ENCODE measurements at places on chromosomes 4 and X.
A peak's percentile ranks its signal among the peaks of the same experiment; 100 is the strongest.

DNA sequence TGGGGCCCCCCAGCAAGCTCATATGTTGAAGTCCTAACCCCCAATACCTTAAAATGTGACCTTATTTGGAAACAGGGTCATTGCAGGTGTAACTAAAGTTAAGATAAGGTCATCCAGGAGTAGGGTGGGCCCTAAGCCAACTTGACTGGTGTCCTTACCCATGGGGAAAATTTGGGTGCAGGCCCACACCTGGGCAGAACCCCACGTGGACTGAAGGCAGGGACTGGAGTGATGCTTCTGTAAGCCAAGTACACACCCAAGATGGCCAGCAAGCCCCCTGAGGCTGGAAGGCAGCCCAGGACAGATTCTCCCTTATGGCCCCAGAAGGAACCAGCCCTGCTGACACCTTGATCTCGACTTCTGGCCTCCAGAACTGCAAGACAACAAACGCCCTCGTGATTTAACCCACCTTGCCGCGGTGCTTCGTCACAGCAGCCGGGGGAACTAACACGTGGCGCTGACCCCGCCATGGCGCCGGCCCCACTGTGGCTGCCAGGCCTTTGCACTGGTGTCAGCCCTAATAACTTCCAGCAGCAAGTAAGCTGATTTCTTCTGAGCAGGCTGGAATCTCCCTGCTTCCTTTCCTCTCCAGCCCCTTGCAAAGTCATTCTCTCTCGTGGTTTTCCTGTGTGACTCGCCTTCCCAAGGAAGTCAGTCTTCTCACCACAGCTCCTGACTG, 23.2 kb upstream of the MXD4 start:
- DNase-seq, result peak; percentile 27

DNA sequence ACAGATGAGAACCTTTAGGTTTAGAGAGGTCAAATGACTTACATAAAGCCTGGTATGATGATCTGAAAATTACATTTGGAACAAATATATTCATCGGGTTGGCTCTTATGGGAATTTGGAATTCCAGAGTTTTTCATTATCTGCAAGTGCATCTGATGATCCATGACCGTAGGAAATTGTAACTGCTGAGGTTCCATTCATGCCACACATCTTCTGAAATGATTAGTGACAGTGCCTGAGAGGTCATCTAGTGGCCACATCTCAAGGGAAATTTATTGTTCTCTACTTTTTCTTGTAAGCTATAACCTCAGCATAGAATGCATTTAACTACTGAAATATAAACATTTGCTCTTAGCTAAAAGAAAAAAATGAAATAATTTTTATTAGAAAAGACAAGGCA, 105.8 kb upstream of the NWD2 start:
- DNase-seq, result no peak

DNA sequence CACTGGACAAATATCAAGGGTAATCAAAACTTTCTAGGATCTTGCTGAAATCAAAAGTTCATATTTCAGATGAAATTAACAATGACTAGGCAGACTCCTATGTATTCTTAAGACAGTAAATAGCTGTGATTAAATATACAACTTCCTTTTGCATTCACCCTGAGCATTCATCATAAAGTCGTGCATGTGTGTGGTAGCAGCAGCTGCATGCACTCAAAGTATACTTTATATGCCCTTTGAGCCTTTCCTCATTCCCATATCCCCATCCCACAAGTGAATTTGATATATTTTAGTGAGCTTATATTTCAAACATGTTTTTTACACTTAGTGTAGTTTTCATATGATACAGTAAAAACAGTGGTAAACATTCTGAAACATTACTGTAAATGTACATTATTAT, 959.0 kb downstream of the C4orf33 start:
- no peak for DNase-seq

- DNase-seq, result no peak
Observed at GRCh38 chr4:83389037-83389720, 54.5 kb upstream of the HPSE start.

DNA sequence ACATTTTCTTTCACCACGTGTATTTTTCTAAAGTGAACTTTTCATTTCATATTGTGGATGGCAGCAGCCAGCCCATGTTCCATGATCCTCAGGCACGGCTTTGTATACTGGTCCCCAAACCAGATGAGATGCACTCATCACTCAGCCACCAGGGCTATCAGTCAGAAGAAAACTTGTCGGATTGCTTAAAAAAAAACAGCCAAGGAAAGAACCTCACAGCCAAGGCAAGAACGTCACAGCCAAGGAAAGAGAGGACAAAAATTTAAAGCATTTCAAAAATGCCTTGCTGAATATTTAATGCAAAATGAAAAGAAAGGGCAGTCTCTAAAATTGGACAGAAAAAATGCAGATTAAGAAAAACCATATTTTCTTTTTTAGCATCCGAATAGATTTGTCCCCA, 333.3 kb downstream of the PDGFC start:
- DNase-seq, result no peak

- DNase-seq, result no peak
Observed at GRCh38 chr4:174099712-174100111, 183.8 kb downstream of the FBXO8 start.

- DNase-seq, result no peak
Observed at GRCh38 chr4:111210595-111210994, 587.7 kb upstream of the PITX2 start.

DNA sequence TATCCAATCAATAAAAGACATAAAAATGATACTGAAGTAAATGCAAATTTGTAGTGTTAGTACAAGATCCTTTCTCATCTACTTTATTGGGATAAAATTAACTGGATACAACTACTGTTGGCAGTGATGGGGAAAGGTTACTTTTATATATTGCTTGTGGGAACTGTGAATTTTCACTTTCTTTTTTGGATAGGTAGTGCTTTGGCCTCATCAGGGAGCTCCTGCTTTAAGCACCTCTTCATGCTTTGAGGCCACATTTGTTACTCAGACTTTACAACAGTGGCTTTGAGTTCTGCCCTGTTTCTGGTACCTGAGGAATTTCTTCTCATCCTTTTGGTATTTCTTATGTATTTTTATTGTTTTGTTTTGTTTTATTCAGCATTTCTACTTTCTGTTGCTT, 316.8 kb upstream of the ZCCHC13 start:
- no peak for DNase-seq
